IMR-90 (cell line): ENCODE measurements at places on chromosomes 7 and 10.
A peak's percentile ranks its signal among the peaks of the same experiment; 100 is the strongest.

GRCh38 chr7:135188298-135188984 lies 17.9 kb upstream of the CYREN start:
- no peak for DNase-seq

DNA sequence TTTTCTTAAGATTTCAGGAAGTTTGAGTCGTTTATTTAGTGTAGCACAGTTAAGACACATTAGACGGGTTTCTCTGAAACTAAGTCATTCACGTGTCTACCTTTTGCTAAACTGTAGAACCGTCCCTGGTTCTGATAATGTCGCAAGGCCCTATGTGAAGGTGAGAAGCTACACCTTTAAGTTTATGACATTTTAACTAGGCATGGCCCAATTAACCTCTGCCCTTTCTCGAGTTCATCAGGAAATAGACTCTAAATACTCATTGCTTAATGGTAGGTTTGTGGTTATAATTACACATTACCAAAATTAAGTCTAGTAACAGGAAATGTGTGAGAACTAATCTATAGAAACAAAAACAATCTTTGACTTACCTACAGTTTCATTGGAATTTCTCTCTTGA lies 126.6 kb upstream of the FZD8 start:
- no peak for DNase-seq

DNA sequence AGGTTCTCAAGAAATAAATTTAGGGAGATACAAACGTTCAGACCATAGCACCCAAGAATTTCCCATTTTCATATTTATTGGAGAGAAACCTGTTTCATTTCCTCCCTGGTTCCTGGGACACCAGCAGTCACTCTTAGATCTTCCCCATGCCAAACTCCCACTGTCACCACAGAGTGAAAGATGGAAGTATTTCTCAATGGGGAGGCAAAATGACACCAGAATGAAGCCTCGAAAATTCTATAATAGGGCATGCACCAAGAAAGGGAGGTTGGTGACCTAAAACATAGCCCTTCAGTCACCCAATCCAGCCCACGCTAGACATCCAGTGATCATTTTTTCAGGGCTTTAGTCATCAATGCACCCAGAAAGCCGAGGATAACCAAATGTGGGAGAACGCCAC lies 148.1 kb upstream of the PLXDC2 start:
- no peak for DNase-seq

GRCh38 chr10:34156781-34157425 lies 658.2 kb downstream of the PARD3 start:
- peak; percentile 67 for DNase-seq

- no peak for DNase-seq
Measured at GRCh38 chr7:150982351-150982750, 4.2 kb upstream of the KCNH2 start.

DNA sequence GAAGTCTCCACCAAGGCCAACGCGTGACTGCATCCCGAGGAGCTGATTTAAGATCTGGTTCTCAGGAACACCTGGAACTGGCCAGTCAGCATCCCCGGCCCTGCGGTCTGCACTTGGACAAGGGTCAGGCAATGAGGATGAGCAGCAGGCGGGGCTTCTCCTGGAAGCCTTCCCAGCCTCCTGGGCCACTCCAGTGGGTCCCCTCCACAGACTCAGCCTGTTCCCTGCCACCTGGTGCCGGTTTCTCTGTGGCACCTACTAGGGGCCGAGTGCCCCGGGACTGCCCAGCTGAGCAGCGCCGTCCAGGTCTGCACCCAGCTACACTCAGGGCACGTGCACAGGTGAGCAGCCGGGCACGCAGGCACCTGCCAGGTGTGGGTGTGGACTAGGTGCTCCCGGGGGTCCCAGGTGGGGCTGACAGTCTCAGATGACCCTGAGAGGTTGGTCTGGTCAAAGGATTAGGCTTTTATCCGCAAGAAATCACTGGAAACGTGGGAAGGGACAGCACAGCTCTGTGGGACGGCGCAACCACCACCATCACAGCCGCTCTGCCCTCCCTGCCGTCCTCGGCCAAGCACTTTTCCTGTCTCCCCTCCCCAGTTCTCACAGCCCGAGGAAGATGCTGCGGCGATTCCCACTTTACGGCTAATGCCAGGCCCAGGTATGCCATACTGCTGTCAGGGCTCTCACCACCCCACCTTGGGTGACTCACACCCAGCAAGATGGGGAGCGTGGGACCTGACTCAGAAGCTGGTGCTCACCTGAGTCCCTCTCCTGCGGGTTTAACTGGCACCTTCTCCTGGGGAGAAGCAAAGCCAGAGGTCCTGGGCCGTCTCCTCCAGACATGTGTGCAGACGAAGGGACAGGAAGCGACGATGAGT lies 166.0 kb downstream of the RNF216 start:
- DNase-seq, result no peak

DNA sequence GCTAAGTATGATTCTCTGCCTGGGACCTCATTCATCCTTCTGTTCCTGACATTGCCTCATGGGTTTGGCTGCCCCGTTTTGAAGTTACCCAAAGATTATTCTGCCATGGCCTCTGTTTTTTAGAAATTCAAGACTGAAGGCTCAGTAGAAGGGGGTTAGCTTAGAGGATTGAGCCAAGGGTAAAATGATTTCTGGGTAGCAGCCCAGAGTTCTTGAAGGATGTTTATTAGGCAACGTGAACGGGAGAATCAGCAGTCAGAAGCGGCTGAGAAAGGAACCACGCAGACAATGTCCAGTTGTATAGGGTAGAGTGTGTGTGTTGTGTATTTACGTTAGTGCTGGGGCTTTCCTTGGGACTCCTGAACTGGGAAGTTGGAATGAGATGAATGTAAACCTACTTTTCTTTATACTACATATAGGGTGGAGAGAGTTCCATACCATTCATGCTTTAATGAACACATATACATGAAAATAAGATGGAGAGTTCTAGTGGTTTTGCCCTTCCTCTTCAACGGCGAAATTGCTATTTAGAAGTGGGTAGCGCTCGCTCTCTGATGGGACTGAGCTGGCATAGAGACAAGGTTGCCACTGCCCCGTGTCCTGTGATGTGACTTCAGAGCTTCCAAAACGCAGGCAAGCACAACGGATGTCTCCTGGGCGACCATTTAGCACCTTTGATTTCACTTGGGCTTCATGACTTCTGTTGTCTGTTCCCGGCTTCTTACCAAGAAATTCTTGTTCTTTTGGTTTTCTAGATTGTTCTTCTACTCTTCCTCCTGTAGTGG lies 35.0 kb upstream of the IL15RA start:
- no peak for DNase-seq

- DNase-seq, result no peak
Measured at GRCh38 chr7:120856198-120856597, 1.7 kb downstream of the TSPAN12 start.

- no peak for DNase-seq
Measured at GRCh38 chr10:22029445-22030236, 26.1 kb upstream of the DNAJC1 start.

DNA sequence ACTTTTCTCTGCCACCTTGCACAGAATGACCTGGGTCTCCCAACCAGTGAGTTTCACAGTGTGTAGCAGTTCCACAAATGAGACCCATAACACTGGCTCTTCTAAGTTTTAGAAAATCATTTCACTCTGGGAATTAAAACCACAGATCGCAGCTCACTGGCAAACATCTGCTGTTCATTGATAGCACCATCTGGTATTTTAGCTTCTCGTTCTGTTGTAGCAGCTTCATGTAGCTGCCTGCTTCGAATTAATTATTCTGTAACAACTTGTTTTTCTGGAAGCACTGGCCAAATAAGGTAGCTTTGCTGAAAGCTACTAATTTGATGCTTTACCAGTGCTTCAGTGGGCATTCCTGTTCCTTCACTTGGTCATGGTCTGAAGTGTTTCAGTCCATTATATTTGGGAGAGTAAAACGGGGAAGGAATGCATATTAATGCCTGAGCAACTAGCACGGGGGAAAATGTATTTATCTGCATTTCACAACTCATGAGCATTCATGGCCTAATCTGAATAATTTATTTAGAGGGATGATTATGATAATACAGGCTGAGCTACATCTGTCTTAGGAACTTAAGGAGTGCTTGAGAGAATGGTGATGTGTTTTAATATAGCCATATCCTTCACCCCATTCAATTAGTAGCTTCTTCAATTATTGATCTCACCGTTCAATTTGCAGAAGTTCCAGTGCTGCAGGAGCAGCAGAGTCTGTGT lies 447.4 kb downstream of the XPNPEP1 start:
- DNase-seq, result no peak

DNA sequence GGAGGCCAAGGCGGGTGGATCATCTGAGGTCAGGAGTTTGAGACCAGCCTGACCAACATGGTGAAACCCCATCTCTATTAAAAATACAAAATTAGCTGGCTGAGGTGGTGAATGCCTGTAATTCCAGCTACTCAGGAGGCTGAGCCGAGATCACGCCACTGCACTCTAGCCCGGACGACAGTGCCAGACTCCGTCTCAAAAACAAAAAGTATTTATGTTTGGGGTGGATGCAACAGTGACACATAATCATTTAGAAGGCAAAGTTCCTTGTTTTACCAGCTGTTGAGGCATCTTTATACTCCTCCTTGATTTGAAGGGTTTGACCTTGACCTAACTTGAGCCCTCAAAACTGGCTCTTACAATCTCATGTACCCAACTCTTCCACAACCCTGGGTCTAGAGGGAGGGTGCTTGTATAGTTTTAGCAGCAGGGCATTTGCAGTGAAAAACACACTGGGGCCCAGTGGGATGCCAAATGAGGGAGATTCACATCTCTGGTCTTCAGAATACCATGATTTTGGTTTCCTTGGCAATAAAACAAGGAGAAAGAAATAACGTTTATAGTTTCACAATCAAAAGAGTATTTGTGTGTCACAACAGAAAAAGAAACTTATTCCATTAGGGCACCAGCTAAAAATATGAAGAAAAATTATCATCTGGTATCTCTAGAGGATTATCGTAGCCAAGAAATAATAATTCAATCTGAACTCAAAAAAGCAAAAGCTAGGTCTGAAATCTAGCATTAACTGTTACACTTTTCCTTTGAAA lies 14.2 kb upstream of the TMEM254 start:
- no peak for DNase-seq

GRCh38 chr7:33836797-33837355 lies 68.5 kb upstream of the BMPER start:
- peak; percentile 60 for DNase-seq
